Activated CD8-positive, alpha-beta memory T cell treated with anti-CD3 and anti-CD28 coated beads for 48 hours (primary cell): ENCODE measurements at places on chromosomes 5 and 9.

DNA sequence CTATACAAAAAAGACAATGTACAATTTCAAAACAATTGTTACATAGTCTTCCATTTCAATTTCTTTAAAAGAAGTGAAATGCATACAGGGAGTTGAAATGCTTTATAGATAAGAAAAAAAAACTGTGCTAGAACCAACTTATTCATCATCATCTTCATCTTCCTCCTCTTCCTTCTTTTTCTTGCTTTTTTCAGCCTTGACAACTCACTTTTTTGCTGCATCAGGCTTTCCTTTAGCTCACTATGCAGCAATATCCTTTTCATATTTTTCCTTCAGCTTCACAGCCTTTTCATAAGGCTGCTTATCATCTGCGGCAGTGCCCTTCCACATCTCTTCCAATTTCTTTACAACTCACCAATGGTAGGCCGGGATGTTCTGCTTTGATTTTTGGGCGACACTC, 4.4 kb downstream of the LHFPL2 start:
- DNase-seq: no peak

DNA sequence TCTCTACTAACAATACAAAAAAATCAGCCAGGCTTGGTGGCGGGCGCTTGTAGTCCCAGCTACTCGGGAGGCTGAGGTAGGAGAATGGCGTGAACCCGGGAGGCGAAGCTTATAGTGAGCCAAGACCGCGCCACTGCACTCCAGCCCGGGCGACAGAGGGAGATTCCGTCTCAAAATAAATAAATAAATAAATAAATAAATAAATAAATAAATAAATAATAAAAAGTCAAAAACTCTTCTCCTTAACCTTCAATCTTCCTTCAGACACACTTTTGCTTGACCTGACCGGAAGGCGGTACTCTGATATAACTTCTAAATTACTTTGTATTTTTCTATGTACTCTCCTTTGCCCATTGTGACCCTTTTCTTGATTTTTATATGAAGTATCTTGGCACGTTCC, 302.1 kb downstream of the SLF1 start:
- DNase-seq: no peak

- DNase-seq: no peak
These were observed 100.6 kb upstream of the SELENOP start for GRCh38 chr5:42912184-42912798.

- DNase-seq: no peak
These were observed 82.0 kb downstream of the NIPBL start for GRCh38 chr5:36958612-36959011.

DNA sequence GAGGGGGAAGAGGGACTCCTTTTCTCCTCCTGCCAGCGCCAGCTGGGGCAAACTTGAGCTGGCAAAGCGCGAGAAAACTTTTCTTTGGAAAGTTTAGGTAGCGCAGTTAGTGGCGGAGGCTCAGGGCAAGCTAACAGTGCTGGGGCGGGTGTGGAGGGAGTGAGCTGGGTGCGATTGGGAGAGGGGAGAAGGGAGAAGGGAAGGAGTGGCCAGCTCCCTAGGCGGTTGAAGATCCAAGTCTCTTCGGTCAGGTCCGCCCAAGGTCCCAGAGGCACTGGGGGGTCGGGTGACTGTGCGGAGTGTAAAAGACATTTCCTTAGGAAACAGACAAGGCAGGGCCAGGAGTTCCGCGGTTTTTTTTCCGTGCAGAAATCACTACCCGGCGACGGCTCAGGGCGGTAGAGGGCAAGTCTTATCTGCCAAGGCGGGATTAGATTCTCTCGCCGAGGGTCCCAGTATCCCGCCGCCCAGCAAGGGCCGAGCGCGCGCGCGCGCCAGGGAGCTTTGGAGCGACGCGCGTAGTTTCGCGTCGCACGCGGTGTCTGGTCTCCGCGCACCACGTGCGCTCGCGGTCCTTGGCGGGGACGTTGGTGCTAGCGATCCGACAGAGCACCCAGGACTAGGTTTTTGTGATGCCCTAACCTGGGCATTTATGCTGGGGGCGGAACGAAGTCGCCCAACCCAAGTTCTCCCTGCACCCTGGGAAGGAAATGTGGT, 33.6 kb upstream of the NFIB start:
- DNase-seq: no peak

- DNase-seq: no peak
These were observed 566.7 kb downstream of the CCDC171 start for GRCh38 chr9:16119261-16120230.

DNA sequence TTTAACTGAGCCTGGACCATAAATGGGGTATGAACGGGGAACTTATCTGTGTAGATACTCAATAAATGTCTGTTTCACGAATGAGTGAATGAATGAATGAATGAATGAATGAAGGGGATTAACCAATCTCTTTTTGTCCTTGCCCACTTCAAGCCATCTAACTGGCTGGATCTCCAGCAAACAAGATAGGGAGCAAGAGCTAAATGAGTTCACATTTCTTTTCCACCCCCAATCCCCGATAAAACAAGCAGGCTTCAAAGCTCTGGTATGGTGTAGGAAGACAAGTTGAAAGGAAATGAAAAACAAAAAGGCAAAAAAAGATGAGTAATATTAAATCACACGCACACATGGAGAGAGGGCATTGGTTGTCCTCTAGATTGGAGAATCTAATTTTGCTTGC, 84.0 kb downstream of the CMYA5 start:
- DNase-seq: no peak

DNA sequence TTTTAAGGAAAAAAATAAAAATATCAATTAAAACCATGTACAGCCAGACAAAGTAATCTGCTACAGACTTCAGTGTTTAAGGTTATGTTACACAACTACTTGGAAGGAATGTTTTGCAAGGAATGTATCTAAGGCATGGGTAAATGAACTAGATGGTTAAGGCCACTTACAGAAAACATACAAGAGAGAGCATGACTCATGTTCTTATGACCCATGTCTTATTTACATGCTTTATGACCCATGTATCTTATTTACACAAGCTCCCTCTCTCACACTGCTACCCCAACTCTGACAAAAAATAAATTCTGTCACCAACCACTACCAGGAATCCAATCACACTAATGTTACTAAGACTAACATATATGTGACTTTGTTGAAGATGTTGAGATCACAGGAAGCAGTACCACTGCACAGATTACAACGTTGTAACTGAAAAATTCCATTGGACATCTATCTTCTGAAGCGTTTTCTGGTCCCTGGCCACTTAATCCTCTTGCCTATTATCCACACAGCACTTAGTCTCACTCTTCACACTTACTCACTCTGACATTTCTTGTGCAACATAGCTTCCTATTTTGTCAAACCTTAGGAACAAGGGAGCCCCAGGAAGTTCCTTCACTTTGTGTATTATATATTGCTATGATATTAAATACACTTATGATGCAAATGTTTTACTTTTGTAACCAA, 1630.1 kb upstream of the C9orf72 start:
- no peak for DNase-seq

DNA sequence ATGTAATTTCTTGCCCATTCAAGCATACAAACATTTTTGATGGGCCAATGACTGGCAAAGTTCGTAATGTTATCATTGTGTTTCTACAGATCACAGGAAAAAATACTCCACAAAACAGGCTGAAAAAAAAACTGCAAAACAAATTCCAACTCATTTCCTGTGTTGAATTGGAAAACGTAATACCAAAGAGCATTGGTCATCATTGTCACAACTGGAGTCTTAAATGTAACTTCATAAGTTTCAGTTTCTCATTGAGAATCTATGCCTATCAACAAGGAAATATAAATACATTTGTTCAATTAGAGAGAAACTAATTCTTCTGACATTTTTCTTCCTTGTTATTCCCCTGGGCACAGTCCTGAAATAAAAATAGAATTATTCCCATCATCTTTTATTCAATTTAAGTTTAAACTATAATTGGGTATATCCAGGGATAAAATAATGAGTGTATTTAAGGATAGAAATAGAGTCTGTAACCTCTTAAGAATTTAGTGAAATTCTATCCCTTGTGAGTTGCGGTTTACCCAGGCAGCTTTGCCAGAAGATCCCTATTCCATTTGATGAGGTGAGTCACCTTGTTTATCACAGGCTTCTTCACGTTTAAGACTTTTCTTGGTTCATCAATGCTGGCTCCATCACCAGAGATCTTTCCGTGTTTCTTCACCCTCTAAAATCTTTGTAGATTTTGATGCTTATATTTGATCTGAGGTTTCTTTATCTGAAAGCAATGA, 112.7 kb upstream of the ITGA1 start:
- no peak for DNase-seq
